ENCODE measurements at places on chromosomes 5 and 9.

DNA sequence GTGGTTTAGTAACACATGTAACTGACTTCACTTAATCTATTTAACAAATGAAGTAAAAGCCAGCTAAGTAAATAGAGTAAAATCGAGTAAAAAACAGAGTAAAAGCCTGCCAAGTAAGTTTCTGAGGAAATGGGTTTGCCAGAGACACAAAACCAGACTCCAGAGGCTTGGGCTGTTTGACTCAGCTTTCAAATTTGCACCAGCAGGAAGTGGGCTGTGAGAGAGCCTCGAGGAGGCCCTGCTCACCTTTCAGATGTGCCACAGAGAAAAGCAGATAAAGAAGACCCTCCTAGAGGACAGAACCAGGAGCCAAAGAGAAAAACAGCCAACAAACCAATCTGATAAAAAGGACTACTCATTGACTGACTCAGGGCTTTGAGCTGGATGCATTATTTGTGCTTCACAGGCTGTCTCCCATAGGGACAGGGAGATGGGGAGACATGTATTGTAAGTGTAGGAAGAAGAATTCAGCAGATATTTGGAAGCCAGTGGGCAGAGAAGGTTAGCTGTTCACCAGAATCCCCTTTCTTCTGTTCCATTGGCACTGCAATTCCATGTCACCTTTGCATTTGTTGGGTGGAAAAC is 14.4 kb upstream of the AMACR start:
- no peak for DNase-seq

DNA sequence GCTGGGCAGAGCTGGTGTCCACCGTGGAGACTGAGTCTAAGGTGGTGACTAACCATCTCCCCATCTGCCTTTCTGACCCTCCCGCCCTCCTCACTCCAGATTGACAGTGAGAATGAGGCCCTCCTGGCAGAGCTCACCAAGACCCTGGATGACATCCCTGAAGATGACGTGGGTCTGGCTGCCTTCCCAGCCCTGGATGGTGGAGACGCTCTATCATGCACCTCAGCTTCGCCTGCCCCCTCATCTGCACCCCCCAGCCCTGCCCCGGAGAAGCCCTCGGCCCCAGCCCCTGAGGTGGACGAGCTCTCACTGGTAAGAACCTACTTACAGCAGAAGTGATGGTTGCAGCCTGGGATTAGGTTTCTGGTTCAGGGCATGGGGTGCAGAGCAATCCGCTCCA is 96.5 kb downstream of the PPARGC1B start:
- no peak for DNase-seq

DNA sequence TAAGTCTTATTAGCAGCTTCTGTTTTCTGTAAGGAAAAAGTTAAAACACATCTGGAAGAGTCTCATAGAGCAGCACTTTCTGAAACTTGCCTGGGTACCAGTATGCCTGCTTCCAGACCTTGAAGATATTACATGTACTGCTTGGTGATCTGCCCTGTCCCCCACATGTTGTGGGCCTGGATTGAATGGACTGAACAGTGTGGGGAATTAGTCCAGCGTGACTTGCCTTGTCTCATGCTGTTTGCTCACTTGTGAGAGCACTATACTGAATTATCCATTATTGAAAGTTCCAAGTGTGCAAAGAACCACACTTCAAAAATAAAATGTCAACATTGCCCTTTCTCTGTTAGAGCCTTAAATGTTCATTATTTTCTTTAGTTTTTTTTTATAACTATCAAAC is 8.9 kb downstream of the CTNNA1 start:
- no peak for DNase-seq

GRCh38 chr9:127405344-127406125 is 8.6 kb downstream of the SLC2A8 start:
- no peak for DNase-seq

GRCh38 chr9:123120131-123120530 is 86.7 kb downstream of the GPR21 start:
- no peak for DNase-seq

- no peak for DNase-seq
Measured at GRCh38 chr9:130565792-130566191, 13.6 kb upstream of the FUBP3 start.

- no peak for DNase-seq
Measured at GRCh38 chr5:170147051-170147752, 41.5 kb downstream of the FOXI1 start.

GRCh38 chr5:171223927-171224326 is 85.1 kb upstream of the TLX3 start:
- no peak for DNase-seq

- no peak for DNase-seq
Measured at GRCh38 chr9:125974705-125975104, 227.5 kb downstream of the PBX3 start.

- DNase-seq = no peak
Measured at GRCh38 chr9:76581731-76582130, 122.7 kb downstream of the GCNT1 start.

DNA sequence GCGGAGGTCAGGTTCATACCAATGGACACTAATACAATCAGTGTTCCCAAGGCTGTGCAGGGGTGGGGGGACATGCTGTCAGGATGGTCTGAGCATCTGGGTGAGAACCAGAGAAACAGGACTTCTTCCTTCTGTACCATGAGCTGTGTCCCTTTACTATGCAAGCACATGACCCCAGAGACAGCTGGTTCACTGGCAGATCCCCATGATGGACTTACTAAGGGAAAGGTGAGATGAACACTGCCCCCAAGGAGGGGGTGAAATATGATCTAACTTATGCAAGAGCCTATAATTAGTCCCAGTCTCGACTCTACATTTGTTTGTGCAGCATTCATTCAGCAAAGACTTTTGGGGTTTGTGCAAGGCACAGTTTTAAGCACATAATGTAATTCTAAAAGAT is 91.4 kb downstream of the LIFR start:
- no peak for DNase-seq

DNA sequence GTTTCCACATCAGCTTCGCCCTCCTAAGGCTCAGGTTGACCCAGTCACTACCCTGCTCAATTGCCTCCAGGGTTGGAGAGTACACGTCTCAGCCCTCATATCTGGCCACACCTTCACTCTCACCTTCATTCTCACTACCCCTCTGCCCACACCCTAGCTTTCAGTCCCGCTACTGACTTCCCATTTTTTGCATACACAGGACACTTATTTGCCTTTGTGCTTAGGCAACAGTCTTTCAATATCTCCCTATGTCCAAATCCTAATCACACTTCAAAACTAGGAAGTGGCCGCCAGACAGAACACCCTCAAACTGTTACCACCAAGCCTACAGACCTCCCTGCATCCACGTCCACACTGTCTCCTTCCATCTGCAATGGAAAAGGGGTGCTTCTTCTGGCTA is 10.9 kb downstream of the MCTP1 start:
- DNase-seq = no peak

- DNase-seq = no peak
Measured at GRCh38 chr9:117303643-117304230, 111.1 kb downstream of the ASTN2 start.

DNA sequence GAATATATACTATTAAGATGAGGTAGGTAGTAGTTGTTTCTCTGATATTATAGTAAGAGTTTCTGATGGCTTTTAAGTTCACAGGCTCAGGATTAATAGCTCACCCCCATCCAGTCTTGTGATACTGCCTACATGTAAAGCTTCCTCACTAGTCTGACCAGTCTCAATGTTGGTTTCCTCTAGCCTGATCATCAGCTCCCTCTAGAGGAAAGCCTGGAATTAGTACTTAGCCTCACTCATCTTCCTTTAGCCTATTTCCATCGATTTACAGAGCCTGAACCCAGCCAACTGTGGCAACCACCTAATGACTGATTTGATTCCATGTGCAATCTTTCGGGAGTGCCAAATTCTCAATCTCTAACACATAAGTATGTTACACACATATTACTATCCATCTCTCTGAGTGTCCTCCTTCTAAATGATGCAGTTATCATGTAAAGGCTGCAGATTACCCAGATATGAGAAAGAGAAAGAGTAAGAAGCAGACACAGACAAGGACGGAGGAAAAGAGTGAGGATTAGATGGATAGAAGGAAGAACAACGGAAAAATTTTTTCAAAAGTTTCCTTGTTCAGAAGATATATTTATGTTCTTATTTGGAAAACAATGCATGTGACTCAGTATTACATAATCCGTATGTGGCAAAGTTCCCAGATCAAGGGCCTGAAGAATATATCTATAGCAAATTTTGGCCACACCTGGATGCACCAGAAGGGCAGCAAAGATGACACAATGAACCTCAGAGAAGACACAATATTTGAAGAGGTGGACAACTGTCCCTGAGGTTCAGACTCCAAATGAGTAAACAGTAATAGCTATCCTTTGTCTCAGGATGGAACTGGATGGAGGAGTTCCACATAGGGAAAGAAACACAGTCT is 333.7 kb downstream of the ELAVL2 start:
- no peak for DNase-seq

DNA sequence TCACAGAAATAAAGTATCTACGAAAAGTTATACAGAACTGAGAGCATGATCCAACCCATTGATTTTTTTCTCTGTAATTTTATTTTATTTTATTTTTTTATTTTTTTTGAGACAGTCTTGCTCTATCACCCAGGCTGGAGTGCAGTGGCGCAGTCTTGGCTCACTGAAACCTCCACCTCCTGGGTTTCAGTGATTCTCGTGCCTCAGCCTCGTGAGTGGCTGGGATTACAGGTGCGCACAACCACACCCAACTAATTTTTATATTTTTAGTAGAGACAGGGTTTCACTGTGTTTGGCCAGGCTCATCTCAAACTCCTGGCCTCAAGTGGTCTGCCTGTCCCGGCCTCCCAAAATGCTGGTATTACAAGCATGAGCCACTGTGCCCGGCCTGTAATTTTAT is 107.3 kb downstream of the VPS13A start:
- DNase-seq = no peak

- no peak for DNase-seq
Measured at GRCh38 chr5:20604992-20605391, 617.0 kb upstream of the CDH18 start.

DNA sequence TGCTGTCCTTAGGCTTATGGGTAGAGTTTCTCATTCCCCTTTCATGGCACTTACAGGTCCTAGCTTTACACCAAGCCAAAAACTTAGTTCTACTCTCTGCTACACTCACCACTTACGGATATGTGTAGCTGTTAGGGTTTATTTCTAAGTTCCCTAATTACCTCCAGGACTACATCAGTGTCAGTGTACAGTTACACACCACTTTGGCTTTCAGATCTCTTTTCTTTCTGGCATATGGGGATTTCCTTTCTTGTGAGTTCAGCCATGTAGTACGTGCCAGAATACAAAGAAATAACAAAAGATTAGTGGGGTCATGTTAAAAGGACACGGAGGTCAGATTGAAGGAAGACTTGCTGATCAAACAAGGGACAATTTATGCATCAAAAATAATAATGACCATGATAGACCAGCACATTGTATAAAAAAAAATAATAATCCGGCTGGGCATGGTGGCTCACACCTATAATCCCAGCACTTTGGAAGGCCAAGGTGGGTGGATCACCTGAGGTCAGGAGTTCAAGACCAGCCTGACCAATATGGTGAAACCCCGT is 41.8 kb downstream of the LYRM7 start:
- no peak for DNase-seq

DNA sequence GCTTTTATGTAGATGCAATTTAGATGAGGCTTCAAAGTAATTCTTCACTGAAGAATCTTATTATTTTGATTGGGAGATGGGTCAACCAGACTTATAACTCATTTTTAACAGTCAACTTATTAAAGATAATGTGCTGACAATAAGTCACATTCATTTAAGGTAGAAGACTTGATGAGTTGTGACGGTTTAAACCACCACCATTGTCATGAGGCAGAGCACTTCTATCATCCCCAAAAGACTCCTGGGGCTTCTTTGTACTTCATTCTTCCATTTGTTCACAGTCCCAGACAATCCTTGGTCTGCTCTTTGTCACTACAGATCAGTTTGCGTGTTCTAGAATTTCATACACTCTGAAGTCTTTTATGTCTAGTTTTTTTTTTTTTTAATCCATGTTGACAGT is 346.1 kb downstream of the RASEF start:
- DNase-seq = no peak

- no peak for DNase-seq
Measured at GRCh38 chr5:1443991-1444360, 1.3 kb downstream of the SLC6A3 start.
